ENCODE measurements at places on chromosomes 4 and X.

DNA sequence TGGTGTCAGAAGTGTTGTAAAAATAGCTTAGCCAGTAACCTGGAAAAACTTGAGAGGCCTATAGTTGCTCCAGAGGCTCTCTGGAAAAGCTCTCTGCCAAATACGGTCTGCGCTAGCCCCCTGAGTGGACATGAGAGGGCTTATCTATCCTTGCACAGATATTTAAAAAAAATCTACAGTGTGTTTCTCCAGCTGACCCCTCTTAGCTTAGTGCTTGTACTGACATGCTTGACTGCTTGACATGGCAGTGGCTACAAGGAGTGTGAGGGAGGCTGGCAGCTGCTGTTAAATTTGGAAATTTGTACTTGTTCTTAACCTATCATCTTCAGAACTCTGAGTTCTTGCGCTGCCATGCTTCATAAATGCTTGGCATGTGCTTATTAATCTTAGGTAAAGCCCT lies 229.2 kb downstream of the RBMX2 start:
- no peak for DNase-seq

- no peak for DNase-seq
Observed at GRCh38 chr4:108287834-108288413, 119.2 kb upstream of the LEF1 start.

DNA sequence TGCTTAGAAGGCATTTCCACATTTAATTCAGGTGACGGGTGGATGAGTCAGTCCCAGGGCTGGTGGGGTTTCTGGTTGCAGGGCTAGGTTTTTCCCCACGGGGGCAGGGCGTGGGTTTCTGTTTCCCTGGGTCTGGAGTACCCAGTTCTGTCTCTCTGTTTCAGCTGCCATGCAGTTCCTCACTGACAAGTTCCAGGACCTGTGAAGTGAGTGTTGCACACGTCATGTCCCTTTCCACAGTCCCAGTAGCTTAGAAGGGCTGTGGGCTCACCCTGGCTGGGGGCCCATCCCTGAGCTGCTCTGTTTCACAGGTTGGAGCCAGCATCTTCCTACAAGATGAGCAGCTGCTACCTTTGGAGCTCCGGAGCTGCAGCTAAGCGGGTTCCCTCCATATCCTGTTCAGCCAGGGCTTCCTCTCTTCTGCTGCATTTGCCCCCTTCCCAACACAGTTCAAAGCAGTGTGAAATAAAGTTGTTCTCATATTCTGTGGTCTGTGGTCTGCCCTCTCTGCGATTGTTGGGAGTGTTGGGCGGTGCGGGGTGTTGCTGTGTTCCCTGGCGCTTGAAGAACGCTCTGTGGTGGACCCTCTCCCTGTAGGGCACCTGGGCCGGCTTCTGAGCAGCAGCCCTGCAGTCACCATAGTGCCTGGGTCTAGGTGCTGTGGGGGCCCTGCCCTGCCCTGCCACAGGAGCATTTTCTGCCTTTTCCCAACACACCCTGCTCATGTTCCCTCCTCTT lies 3.9 kb downstream of the LOC101059915 start:
- DNase-seq, result peak; percentile 37

GRCh38 chr4:87806520-87806919 lies 7.2 kb downstream of the IBSP start:
- DNase-seq, result no peak

DNA sequence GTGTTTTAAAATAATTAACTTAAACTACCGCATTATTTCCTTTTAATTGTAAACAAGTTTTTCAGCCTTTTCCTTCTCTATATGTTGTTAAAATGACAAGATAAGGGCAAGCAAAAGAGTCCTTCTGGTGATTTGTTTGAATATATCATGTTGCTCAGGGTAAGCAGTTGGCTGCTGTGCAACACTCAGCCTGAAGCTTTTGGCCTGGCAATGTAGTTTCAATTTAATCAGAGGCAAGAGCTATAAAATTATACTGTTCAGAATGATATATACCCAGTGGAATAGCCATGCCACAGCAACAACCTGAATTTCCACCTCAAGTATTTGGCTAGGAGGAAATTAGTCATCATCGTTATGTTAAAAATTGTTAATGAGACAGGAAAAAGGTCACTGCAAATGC lies 53.4 kb downstream of the GRXCR1 start:
- DNase-seq, result no peak

GRCh38 chr4:101833480-101833879 lies 43.0 kb downstream of the BANK1 start:
- no peak for DNase-seq

DNA sequence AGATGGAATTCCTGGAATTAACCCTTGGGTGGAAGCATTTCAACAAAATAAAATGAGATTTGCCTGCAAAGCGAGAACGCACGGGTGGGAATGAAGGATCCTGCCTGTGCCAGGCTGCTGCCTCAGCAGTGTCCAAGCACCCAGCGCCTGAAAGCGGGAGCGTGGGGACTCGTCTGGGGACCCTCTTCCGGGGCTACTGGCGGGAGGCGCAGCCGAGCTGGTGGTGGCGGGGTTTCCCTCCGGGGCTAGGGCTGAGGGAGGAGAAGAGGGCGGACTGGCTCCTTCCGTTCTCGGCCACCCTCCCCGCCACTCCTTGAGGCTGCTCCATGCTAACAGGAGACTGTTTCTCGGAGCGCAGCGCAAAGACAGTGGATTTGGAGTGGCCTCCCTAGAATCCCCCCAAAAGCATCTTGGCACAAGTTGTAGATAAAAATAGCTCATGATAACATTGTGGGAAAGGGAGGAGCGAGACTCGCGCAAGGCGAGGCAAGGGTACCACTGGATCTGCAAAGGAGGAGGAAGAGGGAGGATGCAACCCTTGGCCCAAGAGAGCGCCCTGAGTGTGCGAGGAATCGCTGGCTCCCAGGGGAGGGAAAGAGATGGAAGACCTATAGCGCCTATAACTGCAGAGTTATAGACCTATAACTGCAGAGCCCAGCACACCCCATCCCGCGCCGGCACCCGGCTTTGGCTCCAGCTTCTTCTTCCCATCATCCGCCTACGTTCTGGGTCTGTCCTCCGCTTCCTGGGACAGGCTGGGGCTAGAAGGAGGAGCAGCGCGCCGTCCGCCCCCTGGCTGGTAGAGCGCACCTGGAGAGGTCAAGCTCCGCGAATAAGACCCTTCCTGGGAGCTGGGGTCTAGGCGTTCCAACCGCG lies 1.3 kb downstream of the HS3ST1 start:
- no peak for DNase-seq

- peak; percentile 67 for DNase-seq
Observed at GRCh38 chr4:40916880-40917279, 167.1 kb downstream of the NSUN7 start.

DNA sequence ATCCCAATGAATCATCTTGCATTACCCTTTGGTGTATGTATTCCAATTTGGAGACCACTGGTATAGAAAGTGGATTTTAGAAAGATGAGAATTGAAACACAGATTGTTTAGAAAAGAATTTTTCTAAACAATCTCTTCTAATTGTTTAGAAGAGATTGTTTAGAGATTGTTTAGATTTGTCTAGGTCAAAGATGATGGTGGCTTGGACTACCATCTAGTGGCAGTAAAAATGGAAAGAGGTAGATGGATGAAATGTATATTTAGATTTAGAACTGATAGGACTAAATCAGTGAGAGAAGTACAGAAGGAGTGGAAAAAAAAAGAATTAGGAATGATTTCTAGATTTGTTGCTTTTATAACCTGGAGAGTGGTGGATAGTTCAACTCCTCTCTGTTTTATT lies 70.6 kb downstream of the ARSJ start:
- DNase-seq, result no peak

DNA sequence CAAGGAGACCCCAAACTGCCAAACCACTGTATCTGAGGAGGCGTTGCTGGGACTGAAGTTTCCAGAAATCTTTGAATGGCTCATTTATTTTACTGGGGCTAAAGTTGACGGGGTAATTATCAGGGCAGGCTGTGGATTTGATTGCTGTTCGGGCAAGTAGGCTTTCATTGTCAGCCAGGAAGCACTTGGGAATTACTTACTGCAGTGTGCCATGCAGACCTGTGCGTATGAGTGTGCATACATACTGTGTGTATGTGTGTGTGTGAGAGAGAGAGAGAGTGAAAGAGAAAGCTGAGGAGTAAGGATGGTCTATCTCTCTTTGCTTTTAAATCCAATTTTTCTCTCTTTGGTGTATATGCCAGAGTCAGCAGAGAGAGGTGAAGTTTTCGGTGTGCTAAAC lies 122.7 kb downstream of the NPNT start:
- no peak for DNase-seq

DNA sequence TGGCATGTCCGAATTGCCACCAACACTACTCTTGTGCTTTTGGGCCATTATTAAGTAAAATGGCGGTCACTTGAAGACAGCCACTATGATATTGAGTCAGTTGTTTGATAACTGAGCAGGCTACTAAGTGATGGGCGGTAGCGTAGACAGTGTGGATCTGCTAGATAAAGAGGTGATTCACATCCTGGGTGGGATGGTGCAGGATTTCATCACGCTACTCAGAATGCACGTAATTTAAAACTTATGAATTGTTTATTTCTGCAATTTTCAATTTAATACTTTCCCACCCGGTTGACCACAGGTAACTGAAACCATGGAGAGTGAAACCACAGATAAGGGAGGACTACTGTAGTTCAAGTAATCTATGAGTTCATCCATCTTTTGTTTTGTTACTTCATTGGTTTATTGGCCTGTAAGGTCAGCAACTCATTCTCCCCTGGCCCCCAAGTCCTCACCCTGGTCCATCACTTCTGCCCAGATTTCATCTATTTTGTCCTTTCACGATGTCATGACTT lies 2.9 kb downstream of the ARAF start:
- DNase-seq, result peak; percentile 39

DNA sequence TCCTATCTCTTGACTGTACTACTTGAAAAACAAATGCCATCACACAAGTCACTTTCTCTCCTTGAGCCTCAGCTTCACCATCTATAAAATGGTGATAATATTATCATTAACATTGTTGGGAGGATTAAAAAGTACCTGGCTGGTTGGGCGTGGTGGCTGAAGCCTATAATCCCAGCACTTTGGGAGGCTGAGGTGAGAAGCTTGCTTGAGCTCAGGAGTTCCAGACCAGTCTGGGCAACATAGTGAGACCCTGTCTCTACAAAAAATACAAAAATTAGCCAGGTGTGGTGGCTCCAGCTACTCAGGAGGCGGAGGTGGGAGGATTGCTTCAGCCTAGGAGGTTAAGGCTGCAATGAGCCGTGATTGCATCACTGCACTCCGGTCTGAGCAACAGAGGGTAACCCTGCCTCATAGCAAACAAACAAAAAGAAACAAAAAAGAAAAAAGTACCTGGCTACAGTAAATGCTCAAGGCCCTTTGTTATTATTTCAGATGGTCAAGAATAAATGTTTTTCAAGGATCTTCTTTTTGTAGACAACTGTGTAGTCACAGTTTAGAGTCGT lies 120.3 kb downstream of the CHRNA9 start:
- DNase-seq, result no peak

DNA sequence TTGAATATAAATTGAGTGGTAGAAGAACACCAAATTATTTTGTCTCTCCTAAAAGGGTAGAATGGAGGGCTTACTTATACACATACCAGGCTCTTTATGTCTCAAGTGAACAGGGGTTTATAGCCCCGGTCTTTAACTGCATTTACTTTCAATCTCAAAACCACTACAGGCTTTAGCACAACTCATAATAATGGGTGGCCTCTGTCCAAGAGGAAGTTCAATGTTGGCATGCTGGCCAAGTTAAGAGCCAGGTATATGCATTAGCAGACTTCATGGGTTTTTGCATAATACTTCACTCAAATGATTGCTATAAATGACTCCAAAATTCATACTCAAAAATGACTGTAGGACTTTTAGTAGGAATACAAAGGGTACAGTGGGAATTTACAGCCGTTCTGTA lies 118.5 kb upstream of the OTUD4 start:
- DNase-seq, result no peak

DNA sequence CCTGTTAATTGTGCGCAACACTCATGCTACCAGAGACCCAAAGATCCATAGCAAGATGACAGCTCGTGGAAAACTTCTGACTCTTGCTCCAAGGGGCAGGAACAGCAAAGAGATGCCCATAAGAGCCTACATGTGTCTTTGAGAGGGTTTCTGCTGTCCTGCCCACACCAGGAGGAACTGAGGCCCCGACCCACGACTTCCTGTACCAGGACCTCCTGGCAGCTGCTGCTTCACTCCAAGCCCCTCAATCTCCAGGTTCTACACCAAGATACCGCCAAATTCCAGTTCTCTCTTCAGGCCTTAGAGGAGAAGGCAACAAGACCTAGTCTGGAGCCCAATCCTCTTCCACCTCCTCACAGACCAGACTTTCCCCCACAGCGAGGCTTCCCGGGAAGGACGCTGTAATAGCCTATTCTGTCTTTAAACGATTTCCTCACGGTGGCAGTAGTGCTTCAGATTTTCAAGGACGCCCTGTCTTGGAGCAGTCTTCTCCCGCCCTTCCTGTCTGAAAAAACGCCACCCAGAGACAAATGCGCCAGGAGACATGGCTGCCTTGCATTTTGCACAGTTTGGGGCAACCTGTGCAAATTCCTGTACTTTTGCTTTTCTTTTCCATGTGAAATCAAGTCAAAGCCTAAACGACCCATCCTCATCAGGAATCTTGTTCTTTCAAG lies 230.2 kb upstream of the STK26 start:
- DNase-seq, result peak; percentile 91

GRCh38 chrX:127124871-127125270 lies 305.3 kb downstream of the PRR32 start:
- no peak for DNase-seq

- peak; percentile 35 for DNase-seq
Observed at GRCh38 chrX:38052096-38052495, 45.7 kb downstream of the SYTL5 start.

DNA sequence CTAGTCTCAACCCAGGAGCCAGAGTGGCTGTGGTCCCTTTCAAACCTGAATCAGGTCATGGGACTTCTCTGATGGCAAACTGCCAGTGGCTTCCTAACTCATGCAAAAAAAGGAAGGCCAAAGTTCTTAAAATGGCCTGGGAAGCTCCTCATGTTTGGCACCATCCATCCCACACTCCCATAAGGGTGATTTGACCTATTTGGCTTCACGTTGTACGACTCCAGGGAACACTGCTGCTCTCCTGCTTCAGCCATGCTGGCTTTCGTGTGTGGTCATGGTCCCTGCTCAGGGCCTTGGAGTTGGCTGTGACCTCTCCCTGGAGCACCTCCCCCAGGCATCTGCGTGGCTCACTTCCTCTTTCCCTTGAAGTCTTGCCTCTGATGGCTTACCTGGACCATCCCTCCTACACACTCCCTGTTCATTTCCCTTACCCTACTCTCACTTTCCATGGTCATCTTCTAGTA lies 12.8 kb upstream of the TMSB4X start:
- no peak for DNase-seq

GRCh38 chr4:83753260-83753659 lies 217.4 kb downstream of the GPAT3 start:
- no peak for DNase-seq

DNA sequence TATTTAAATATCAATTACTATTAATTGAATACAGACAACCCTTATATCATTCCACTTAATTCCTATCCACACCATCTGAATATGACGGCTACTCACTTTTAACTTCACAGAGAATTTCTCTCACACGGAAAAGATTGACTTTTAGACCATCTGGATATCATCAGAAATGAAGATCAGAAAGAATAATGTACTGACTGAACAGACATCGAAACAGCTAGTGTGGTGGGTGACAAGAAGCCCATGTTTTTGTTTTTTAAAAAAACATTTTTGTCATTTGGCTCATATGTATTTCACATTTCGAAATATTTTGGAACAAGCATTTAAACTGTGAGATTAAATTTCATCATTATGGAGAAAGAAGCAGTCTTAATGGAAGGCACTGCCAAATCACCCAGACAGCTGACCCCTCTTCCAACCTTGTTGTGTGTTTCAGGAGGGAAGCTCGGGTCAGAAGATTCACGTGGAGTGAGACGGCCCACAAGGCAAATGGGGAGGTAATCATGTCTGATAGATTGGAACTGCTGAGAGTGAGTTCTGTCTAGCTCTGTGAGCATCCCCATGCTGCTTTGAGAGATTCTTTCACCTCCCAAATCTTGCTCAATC lies 204.2 kb upstream of the RASGEF1B start:
- DNase-seq, result no peak

All from activated CD4-positive, alpha-beta T cell treated with anti-CD3 and anti-CD28 coated beads, Interleukin-10, Interleukin-2, amounts not matched to agents 100 ng/mL and 50 ng/mL, durations not matched to agents 16 hours and 8 hours (primary cell).